ENCODE measurements at places on chromosomes 16 and 17. TPM values are rescaled to one million over a fixed set of nuclear protein-coding genes. Genes with fewer than 3 reads are reported as not detected.

The CDR2L gene
- polyA plus RNA-seq: 10.6 TPM

The KRTAP2-3 gene
- polyA plus RNA-seq: not detected

The TP53TG3D gene
- 0.79 TPM for polyA plus RNA-seq

The KRT27 gene
- not detected for polyA plus RNA-seq

The GP1BA gene
- not detected for polyA plus RNA-seq

Measured in adipose tissue (tissue), 3 donors.